ENCODE measurements at places on chromosomes 6 and 20.

- DNase-seq, result no peak
Observed at GRCh38 chr6:27295301-27296079, 16.6 kb downstream of the POM121L2 start.

- DNase-seq, result no peak
Observed at GRCh38 chr6:3280866-3281465, 22.2 kb downstream of the PSMG4 start.

DNA sequence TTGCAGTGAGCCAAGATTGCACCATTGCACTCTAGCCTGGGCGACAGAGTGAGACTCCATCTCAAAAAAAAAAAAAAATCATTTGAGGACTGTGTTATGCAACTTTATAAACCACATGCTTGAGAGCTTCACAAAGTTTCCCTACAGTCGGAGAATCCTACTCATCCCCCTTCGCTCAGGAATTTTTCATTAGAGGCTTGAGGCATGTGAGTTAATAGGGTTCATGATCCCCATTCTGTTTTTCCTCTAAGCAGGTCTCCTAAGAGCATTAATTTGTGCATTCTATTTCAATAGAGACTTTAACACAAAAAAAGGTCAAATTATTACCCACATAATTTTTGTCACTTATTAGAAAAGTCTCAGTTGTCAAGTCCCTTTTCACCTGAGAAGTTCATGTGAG lies 103.7 kb upstream of the SOX4 start:
- DNase-seq, result no peak

DNA sequence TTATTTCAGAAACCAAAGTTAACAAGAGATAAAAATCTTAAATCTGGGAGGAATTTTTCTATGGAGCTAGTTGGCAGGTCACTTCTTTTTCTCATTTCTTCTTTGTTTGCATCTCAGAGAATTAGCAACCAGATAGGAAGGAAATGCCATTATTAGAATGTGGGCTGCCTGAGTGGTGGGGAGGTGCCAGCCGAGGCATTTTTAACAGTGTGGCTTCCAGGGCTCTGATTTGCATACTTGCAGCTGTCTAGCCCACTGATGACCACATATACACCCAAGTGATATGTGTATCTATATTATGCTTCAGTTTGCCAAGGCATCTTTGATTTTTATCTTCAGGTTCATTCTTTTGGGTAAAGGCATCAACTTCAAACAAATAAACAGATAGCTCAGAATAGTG lies 206.7 kb downstream of the CLIC5 start:
- DNase-seq, result no peak

DNA sequence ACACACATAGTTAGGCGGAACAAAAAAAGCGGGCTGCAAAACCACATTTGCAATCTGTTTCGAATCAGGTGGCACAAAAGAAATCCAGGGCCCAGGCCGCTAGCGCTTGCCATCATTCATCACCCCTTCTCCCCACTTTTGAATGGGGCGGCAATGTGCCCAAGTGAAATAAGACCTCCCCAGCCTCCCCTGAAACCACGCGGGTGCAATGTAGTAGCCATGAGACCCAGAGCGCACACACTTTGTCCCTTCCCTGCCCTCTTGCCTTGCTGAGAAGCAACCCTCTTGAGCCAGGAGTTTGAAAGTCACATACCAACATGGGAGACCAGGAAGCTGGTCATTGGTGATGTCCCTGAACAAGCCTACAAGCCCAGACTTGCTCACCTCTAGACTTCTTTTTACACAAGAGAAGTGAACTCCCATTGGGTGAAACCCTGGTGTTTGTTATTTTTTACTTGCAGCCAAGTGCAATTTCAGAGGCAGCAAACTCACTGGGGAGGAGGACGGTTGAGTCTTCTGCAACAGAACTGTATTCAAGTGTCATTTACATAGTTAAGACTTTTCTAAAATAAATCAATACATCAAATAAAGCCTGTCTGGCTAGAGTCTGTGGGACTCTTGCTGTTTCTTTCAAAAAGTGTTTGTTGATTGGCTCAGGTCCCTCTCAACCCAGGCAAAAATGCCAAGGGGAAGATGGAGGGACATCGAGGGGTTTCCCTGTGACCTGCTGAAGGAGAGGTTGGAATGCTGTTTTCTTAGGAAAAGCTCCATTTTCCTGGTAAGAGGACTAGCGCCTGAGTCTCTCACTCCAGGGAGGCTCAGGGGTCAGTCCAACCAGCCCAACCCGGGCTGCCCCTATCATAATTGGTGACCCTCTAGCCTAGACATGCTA lies 138.1 kb upstream of the PTPN1 start:
- DNase-seq, result no peak

- no peak for DNase-seq
Observed at GRCh38 chr6:56193846-56194245, 53.5 kb downstream of the COL21A1 start.

DNA sequence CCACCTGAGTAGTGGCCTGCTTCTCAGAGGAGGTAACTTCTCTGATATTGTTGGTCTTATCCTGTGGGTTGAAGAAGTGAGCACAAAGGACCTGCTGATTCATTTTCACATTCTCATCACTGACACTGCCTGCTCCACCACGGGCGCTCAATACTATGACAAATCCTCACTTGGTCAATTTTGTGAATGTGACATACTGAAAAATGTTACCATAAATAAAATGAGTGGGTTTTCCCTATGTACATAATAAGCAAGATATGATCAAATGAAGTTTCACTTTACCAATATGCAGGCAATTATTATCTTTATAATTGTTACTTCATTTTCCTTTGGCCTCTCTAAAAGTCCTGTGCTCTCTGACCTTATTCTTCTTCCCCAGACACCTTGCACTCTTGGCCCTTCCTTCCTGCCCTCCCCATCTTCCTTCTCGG lies 71.5 kb upstream of the RIPOR2 start:
- DNase-seq, result no peak

- DNase-seq, result no peak
Observed at GRCh38 chr20:44219170-44219730, 8.7 kb upstream of the OSER1 start.

GRCh38 chr6:25194172-25194678 lies 84.9 kb upstream of the CARMIL1 start:
- no peak for DNase-seq

- DNase-seq, result no peak
Observed at GRCh38 chr6:170027647-170028043, 263.2 kb downstream of the DLL1 start.

DNA sequence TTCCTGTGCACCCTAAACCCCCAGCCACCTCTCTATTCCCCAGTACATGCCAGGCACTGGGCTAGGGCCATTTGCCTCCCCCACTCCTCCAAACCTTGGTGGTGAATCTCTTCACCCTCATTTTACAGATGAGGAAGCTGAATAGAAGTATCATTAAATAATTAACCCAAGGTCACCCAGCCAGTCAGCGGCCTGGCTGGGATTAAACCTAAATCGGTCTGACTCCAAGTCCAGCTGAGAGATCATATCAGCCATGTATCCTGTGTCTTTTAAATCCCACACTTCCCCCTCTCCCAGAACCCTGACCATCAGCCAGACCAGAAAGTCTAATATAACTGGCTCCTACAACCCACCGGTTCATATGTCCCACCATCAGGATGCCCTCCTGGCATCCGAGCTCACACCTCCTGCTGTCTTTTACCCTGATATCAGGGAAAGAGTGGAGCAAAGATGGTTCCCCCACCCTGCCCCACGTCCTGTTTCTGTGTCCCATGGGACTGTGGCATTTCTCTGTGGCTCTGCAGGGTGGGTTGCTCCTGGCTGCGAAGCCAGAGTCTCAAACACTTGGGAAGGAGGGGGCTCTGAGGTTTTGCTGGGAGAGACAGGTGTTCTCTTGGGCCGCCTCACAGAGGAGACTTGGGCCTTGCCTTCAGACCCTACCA lies 145.3 kb downstream of the VEGFA start:
- DNase-seq, result no peak

- DNase-seq, result no peak
Observed at GRCh38 chr20:58583586-58583985, 67.5 kb upstream of the STX16 start.

DNA sequence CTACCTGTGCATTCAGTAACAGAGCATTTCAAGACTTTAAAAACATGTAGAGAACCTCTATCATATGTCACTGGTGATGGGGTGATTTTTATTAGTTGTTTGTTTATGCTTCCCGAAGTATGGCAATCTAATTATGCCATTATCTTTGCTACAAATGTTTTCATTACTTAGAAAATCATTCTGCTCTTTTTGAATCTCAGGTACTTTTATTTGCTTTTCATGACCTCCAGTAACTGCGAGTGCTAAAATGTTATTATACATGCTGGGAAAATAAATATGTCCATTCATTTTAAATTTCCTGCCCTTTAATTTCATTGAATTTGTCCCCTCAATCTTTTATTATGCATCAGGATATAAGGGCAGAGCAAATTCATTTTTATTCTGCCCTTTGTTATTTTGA lies 515.7 kb downstream of the NKAIN2 start:
- DNase-seq, result no peak

DNA sequence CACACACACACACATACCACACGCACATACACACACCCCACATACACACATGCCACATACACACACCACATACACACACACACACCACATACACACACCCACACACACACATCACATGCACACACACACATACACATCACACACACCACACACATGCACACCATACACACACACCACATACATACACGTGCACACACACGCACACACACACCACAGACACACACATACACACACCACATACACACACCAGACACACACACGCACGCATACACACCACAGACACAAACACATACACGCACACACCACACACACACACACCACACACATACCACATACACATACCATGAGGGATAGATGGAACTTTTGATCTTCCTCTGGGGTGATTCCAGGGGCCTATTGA lies 90.2 kb downstream of the DLGAP4 start:
- DNase-seq, result no peak

Measured in GDM1 (cell line).